ENCODE measurements at places on chromosomes 16 and 17.

- peak; percentile 56 for DNase-seq
These were observed 12.7 kb upstream of the RASD1 start for GRCh38 chr17:17508646-17509591.

GRCh38 chr17:77555121-77555591 is 403.3 kb upstream of the TNRC6C start:
- DNase-seq, result no peak

GRCh38 chr17:5331506-5331905 is 49.4 kb downstream of the RABEP1 start:
- DNase-seq, result no peak

GRCh38 chr17:8285270-8286181 is 2.9 kb upstream of the RANGRF start:
- no peak for DNase-seq

DNA sequence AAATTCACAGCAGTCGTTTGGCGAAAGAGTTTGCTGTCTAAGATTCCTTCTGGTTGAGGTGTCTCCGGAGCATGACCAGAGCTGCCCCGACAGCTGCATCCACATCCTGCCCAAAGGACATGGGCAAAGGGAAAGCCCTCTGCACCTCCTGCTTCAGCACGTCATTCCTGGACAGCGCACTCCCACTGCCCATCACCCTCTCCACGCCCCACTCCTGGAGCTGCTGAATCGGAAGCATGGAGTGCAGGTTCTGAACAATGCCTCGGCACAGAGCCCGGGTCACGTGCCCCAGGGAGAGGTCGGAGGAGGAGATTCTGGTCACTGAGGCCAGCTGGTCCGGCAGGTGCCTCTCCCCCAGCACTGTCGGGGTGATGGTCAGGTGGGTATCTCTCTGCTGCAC is 1.3 kb upstream of the TRPV1 start:
- no peak for DNase-seq

Measured in K562 (cell line).